ENCODE measurements at places on chromosomes 6 and 20.
A peak's percentile ranks its signal among the peaks of the same experiment; 100 is the strongest.

DNA sequence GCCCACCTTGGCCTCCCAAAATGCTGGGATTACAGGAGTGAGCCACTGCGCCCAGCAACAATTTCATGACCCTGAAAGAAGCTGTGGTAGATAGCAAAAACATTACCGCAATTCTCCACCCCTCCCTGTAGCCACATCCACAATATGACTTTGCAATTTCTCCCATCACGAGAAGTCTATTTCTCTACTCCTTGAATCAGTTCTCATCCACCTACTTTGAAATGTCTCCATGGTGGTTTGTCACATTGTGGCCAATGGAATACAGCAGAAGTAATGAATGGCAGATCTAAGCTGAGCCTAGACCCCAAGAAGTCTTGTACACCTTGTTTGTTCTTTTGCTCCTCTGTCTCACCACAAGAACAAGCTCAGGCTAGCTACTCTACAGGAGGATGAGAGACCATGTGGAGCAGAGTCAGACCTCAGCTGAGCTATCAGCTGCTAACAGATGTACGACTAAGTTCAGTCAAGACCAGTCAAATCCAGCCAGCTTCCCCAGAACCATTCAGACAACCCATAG, 6.3 kb downstream of the OXT start:
- DNase-seq, result no peak

DNA sequence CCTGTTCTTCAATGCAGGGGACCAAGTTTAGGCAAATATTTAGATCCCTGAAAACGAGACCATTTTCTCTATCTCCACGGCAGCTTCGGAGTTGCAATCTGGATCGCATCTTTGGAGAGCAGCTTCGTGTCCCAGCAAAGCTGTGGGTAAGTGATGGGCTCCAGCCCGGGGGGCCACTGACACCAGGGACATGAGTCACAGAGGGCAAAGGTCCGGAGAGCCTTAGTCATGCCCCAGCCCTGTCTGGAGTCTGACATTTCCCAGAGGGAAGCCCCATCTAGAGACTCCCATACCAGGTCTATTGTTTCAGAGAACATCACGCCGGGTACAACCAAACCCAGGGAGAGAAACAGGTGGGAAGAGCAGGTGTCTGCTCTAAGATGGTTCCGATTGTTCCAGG, 95.9 kb downstream of the NFATC2 start:
- no peak for DNase-seq

DNA sequence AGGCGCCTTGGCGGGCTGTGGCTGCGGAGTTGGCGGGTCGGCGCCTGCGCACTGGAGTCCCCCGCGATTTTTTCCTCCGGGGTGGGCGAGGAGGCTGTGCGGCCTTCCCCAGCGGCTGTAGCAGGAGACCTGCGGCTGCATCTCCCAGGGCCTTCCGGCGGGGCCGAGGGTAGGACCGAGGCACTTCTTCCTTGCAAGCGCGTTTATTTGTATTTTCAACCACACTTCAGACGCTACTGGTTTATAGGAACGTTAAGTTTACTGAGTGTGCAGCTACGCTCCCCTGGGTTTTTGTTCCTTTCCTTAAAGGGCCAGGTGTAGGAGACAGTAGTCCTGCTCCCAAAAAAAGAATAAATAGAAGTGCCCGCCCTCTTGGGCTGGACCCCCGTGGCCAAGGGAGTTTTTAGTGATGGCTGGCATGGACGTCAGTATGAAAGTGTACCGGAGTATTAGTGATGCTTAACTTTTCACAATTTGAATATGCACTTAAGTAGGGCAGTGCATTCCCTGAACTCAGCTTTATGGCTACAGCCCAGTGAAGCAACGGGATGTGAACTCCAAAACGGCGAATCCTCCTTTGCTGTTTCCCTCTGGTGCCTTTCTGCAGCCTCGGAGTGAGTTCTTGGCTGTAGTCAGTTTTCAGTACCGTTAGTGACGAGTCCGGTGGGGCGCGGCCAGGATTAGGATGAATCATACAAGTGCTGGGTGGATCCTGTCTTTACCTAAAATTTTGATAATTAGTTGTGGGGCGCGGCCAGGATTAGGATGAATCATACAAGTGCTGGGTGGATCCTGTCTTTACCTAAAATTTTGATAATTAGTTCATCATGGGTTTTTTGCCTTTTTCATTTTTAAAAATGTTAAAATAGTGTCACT, 1.0 kb upstream of the FBXO5 start:
- no peak for DNase-seq

GRCh38 chr6:101926149-101926925, 532.8 kb downstream of the GRIK2 start:
- DNase-seq, result no peak

GRCh38 chr20:54205450-54205849, 2.4 kb upstream of the PFDN4 start:
- DNase-seq, result no peak

DNA sequence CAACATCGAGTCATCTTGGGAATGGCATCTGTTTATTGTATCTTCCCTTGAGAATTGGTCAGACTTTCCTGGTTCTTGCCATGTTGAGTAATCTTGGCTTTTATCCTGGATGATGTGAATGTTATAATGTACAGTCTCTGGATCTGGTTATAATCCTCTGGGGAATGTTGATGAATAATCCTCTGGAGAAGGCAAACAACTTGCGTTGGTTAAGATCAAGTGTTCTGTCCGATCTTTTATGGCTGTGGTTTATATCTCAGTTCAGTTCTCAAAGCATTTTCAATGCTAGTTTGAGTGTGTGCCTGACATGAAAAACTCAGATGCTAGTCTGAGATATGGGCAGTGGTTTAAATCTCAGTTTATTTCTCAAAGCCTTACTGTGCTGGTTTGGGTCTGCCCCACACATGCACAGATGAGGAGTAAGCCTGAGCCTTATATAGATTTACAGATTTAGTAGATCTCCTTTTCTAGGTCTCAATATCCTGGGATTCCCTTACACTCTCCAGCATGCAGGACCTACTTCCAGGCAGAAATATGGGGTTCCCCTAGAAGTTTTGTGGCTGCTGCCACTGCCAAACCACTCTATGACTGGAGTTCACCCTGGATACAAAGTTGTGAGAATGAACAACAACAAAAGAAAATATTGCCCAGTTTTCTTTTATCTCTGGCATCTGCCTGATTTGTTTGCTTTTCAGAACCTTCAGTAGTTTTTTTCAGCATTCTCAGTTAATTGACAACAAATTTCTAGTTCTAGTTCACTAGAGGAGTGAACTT, 191.8 kb upstream of the MAN1A1 start:
- no peak for DNase-seq

DNA sequence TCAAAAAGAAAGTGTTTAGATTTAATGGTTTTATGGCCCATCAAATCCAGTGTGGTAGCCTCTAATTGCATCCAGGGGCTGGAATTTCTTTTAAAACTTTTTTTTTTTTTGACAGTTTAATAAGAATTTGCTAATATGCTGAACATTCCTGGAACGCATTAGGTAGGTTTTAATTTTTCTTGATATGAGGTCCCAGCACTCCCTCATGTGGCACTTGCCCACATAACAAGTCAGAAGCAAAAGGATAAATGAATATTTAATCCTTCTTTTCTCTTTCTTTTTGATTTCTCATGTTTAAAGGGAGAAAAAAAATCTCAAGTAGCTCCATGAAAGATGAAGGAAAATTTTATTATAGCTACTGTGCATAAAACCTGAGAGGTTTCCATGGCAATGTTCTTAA, 13.5 kb downstream of the HAO1 start:
- DNase-seq, result no peak

DNA sequence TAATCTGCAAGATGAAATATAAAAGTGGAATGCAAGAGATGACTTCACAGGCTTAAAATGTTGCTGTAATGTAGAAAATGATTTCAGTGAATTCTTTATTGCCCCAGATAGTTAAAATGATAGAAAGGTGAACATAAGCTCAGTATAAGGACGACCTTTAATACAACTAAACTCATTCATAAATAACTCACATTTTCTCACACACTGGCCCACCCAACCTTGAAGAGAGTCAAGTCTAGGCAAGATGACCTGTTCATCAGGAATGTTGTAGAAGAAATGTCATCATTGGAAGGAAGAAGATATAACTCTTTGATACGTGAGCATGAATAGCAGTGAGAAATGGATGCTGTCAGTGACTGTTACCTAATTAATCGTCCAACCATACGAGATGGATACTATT, 111.1 kb upstream of the SASH1 start:
- no peak for DNase-seq

GRCh38 chr6:14880677-14881076, 365.2 kb upstream of the JARID2 start:
- no peak for DNase-seq

- no peak for DNase-seq
Observed at GRCh38 chr20:49710971-49711666, 2.6 kb downstream of the B4GALT5 start.

GRCh38 chr20:37615340-37616109, 78.3 kb upstream of the CTNNBL1 start:
- DNase-seq, result peak; percentile 85

DNA sequence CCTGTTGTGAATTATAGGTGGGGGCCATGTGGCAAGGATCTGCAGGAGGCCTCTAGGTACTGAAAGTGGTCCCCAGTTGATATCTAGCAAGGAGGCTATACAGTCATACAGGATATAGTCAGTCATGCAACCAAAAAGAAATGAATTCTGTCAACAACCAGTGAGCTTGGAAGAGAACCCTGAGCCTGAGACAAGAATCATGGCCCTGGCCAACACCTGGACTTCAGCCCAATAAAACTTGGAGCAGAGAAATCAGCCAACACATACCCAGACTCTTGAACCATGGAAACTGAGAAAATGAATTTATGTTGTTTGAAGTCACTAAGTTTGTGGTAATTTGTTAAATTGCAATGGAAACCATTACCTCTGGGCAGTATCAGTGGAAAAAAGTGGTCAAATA, 370.2 kb downstream of the KIF16B start:
- DNase-seq, result no peak

DNA sequence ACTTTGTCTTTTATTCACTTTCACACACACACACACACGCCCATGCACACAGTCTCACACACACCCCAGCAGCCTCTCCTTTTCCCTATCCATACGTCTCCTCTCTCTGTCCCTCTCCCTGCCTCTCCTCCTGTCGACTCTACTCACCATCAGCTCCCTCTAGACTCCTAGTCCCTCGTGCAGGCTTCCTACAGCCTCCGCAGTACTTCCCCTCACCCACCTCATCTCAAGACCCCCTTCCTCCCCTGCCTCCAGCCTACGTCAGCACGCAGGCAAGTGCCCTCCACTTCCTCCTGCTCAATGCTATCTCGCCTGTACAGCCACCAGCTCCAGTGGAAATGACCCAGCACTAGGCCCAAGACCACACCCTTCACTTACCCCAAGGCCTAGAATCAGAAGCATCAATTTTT, 820 bp upstream of the TREML2 start:
- no peak for DNase-seq

GRCh38 chr6:92126088-92126487, 1293.3 kb downstream of the EPHA7 start:
- DNase-seq, result no peak

GRCh38 chr20:35191419-35192117, 19.7 kb downstream of the PROCR start:
- no peak for DNase-seq

DNA sequence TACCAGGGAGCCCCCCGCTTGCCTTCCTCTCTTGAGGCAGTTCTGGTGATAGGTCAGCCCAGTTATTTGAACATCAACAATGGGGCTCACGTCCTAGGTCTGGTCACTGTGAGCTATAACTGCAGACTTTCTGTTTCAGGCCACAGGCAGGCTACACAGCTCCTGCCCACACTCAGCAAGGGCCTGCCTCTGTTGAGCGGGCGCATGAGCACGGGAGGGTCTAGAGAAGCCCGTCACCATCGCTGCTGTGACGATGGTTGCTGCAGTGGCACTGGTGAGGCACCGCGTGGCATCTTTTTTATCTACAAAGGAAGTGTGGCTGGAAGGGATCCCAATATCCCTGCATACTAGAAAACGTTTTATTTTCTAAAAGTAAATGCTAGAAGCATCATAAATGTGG, 77.8 kb downstream of the RAMACL start:
- no peak for DNase-seq

DNA sequence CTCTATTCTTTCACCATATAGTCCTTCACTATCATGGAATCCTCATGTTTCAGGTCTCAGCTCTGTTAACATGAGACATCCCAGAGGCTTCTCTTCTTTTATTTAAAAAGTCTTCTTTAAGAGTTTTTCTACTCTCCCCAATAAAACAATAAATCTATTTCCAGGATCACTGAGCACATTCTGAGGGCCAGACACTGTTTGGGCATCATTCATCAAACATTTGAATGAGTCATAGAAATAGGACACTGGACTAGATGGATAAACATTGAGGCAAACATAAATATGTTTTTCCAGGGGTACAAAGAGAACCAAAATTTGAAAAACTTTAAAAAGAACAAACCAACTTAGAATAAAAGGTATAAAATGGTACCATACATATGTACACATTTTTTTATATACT, 554.4 kb downstream of the KIF16B start:
- no peak for DNase-seq

- no peak for DNase-seq
Observed at GRCh38 chr20:1801225-1801928, 93.8 kb upstream of the SIRPA start.

DNA sequence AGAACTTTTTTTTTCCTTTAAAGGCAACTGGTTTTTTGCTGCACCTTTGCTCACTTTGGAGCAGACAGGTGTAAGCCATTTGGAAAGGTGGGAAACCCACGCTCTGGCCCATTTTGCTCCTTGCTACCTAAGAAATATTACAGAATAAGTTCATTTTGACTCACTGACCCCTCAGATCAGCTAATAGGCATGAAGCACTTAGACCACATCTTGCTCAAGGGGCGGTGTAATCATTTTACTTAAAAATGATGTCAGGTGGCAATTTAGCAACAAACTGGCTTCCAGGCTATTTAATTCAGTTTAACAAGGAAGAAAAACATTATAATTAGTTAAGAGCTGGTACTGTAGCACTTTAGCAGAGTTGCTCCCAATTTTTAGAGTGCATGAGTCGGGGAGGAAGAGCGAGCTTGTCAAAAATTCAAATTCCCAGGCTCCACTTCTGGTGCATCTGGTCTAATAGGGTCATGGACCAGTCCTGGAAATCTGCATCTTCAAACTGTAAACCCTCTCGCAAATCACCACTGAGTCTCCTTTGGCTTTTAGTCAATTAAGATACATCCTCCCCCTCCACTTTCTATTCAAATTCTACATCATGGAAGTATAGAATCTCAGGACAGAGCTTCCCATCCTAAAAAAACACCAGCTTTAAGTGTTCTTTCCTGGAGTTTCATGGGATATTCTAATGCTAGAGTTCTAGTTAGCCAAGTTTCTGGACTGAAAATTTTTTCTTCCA, 38.2 kb downstream of the JAG1 start:
- DNase-seq, result no peak

- no peak for DNase-seq
Observed at GRCh38 chr20:50311308-50312001, 120.8 kb downstream of the CEBPB start.

GRCh38 chr20:8670893-8671215, 398.0 kb upstream of the PLCB4 start:
- no peak for DNase-seq
